ENCODE measurements at places on chromosomes 7 and 10.

DNA sequence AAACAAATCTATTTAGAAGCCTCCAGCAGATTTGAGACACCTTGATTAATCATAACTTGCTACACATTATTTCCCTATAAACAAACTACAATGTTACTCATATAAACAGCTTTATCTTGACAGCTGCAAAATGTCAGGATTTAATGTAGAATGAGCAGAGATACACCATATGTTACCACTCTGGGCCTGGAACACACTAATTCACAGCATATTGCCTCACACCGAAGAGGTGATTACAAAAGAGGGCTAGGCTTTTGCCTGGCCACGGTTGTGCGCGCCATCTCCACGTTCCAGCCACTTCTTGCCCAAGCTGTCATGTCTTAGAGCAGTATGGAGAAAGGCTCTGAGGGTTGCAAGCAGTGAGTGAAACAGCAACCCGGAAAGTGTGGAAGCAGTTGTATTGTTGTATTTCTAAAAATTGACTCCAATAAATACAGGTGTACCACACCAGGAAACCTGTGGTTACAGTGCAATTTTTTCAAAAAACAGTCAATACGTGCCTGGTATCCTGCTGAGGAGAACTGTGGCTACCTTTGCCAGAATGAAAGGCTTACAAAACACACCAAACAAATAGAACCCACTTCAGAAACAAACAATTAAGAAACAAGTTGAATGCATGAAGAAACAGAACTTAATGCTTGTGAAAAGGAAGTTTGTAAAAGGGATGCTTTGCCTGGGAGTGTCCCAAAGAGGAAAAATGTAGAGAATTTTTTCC is 498.1 kb downstream of the PLXNA4 start:
- no peak for DNase-seq

- DNase-seq = no peak
Measured at GRCh38 chr7:6306471-6306870, 34.0 kb upstream of the CYTH3 start.

- no peak for DNase-seq
Measured at GRCh38 chr10:99370993-99371392, 41.8 kb downstream of the CNNM1 start.

DNA sequence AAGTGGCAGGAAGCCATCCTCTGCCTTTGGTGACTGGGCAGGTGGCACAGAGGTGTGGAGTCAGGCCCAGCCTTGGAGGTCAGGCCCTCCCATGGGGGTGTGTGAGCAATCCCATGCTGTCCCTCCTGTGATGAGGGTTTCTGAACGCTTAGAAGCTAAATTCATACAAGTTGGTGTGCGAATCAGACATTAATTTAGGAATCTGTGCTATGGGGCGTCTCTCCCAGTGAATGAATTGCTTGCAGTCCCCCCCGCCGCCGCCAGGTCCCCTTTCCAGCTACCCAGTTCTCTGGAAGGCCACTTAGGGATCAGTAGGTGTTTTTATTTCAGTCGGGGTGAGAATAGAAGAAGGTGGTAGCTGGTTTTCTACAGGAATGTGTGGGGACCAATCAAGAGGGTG is 37.5 kb downstream of the LRRC18 start:
- no peak for DNase-seq

GRCh38 chr7:89023877-89024276 is 228.3 kb upstream of the TEX47 start:
- no peak for DNase-seq

All from GOT3 (cell line).